NCI-H146 (cell line): ENCODE measurements at places on chromosomes 6 and 20.

DNA sequence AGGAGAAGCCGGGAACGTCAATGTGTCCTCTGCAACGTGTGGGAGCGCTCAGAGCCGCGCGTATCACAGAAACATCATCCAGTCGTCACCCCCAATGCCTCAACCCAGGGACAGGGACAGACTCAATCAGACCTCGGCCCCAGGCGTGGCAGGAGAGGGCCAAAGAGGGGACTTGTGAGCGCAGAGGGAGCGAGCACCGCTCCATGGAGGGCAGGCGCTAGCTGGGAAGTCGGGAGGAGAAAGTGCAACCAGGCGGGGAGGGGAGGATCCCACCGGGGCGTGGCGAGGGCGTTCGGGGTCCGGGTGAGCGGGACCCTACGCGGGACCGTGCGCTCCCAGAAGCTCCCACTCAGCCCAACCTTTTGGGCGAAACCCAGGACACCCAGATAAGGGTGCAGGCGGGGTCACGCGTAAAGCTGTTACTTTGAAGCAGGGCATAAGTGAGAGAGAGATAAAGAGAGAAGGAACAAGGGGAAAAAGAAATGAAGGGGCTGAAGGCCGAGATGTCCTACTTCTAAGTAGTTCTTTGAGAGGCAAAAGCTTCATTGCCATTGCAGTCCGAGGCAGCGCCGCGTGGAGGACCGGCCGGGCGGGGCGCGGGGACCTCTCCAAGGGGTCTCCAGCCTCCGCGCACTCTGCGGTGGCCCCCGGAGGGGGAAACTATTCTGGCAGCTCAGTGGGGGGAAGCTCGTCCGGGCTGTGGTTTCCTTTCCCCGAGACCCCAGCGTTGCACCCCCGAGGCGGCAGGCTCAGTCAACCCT, 862 bp upstream of the SOBP start:
- DNase-seq, result peak; percentile 65

- no peak for DNase-seq
Measured at GRCh38 chr6:88910922-88911778, 52.3 kb downstream of the RNGTT start.

DNA sequence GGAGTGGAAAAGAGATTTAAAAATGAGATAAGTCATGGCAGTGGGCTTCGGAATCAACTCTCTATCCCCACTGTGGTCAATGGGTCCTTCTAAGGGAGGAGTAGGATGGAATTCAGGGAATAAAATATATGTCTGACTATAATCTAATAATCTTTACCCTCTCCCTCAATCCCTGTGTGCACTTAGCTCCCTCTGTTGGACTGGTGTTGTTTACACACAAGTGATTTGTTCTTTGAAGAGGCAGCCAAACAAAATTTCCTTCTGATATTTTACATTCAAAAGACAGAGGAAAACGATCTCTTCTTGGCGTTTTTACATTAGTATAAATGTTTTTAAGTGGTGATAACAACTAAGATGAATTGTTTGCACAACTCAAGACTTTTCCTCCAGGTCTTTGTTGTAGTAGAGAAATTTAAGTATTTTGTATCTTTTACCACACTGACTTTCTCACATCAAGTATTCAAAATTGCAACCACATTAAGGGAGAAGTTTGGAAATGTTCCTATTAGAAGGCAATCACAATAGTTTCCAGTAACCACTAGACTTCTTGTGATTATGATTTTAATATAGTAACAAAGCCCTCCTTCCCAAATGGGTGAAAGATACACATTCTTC, 317.8 kb downstream of the CENPW start:
- DNase-seq, result peak; percentile 32

DNA sequence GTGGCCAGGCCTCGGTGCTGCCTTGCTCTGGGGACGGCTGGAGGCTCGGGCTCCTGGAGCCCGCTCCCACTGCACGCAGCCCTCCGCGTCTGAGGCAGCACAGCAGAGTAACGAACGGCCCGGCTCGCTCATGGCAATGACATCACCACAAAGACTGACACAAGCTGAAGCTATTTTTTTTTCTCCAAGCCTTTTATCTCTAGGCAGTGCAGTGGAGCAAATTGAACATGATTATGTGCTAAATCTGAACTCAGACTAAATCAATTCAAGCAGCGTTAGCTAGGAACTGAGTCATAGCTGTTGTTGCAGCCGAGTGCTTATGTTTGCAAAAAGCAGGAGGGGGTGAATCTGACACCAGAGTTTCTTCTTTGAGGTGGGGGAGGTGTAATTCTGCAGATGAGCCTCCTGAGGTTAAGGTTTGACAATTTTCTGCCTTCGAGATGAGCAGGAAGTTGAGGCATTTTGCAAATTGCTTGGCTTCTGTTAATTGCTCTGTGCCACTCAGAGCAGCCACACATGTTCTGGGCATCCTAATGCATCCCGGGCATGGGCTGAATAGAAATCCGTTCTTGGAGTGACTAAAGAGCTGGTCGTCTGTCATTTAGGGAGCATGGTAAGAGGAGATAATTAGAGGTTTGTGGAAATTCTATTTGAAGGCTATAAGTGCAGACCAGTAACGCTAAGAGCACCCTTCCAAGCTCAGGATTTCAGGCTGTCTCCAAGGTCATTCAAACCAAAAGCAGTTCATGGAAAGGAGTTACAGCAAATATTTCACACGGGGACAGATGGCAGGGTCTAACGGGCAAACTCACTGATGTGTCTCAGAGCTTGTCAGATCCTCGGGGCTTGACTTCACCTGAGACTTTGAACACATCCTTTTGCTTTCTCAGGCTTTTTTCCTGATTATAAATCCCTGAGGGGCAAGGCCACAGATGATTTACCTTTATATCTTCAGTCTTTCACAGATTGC, 155.1 kb upstream of the ENPP5 start:
- no peak for DNase-seq

- peak; percentile 83 for DNase-seq
Measured at GRCh38 chr20:53413186-53413631, 180.4 kb downstream of the ZNF217 start.

GRCh38 chr20:23349338-23350195, 1.0 kb upstream of the NXT1 start:
- peak; percentile 86 for DNase-seq

GRCh38 chr20:9616455-9616805, 102.0 kb downstream of the LAMP5 start:
- DNase-seq, result no peak

- DNase-seq, result peak; percentile 51
Measured at GRCh38 chr6:18601516-18602020, 214.4 kb downstream of the RNF144B start.

- no peak for DNase-seq
Measured at GRCh38 chr6:40762981-40763380, 175.8 kb upstream of the LRFN2 start.

DNA sequence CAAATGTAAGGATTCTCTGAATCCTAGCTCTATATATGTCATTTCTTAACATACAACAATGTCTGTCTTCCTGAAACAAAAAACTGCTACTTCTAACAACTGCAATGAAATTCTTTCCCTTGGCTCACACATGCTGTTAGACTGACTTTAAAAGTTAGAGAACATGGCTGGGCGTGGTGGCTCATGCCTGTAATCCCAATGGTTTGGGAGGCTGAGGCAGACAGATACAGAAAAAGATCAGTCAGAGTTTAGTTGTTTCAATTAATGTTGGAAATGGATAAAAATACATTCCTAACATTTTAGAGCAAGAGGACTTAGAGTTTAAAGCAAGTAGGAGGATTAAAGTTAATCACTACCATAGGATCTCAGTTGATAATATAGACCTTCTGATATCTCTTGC, 28.7 kb upstream of the KIAA1586 start:
- DNase-seq, result no peak

DNA sequence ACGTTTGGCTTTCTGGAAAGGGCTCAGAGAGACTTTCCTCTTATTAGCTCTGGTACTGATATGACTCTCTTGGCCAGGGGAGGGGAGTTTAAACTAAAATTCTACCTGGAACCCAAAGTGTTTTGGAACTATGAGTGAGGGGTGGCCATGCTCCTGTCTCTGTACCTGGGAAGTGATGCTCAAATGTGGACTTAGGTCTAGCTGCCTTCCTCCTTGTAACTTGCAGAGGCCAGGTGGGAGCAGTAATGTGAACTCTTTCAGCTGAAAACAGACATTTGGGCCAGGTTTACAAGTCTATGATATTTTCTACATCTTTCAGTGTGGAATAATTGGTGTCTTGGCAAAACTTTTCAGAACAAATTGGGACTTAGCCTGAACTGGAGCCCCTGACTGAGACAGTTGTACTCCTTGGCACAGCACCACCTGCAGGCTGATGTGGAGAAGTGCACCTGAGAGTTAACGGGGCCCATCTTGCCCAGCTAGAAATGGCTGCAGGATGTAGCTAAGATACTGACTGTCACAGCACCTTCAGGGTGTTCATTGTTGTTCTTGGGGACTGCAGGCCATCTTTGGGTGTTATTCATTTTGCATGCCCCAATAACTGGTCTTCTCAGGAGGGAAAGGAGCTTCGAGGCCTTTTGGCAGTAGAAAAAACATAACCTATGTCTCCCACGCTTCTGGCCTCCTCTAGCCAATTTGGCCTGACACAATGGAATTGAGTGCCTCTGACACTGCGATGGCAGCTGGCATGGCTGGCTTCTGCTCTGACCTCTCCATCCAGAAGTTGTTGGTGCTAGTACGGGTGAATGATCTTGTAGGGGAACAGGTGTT, 37.1 kb downstream of the CD109 start:
- peak; percentile 34 for DNase-seq

DNA sequence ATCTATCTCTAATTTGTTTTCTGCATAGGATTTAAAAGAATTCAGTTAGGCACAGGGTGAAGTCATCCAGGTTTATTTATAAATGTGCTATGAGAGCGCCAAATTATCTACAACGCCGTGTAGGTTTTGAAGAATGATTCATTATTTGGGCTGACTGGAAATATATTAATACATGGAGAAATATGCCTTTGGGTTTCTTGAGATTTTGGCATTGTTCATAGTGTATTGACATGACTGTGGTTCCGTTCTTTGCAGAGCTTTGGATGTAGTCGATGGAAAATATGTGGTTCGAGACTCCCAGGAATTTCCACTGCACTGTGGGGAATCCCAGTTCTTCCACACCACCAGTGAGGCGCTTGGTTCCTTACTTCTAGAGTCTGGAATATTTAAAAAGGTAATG, 90.9 kb downstream of the CRYBG1 start:
- DNase-seq, result no peak

GRCh38 chr6:2807342-2808090, 34.1 kb downstream of the SERPINB1 start:
- DNase-seq, result no peak

GRCh38 chr6:20044883-20045282, 167.4 kb downstream of the MBOAT1 start:
- DNase-seq, result no peak

DNA sequence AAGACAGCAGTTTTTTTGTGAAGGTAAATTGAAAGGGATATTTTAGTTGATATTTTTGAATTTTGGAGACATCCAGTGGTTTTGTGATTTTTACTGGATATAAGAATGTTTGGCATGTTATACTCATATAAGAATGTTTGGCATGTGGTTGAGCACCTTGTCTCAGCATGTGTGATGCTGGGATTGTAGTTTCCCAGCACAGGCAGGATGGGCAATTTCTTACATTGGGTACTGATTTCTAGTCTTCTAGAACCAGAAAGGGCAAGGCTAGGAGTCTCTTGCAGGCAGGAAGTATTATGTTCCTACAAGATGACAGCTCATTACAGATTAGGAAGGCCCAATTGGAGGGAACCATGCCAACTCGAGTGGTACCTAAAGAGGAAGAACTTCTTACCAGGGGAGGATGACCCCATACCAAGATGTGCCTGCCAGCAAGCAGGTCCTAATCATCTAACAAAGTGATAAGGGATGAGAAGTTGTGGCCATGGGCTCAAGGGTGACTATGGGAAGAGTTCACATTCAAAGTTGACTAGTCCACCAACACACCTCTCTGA, 377.8 kb downstream of the UTRN start:
- DNase-seq, result peak; percentile 11

DNA sequence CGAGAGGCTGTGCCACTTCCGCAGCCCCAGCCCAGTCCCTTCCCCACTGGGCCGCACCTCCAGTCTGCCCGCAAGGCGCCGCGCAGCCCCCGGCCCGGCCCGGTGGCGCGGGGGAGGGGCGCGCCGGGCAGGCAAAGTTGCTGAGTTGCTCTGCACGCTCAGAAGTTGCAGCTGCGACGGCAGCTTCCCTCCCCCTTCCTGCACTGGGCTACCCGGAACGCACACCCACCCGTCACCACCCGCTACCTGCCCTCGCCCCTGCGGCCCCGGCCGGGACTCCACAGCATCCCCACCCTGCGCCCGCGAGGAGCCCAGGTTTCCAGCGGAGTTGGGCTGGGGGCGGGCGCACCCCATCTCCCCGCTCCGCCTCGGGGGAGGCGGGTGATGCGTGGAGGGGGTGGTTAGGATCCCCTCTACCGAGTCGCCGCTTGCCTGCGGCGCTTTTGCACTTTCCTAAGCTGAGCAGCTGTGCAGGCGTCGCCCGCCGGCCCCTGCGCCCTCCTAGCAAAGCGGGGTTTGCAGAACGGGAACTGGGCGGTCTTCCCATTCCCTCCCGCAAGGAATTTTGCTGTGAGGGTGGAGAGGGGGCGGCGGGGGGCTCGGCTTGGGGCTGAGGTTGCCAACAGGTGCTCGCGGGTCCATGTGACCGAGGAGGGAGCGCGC, 55.9 kb upstream of the RREB1 start:
- peak; percentile 79 for DNase-seq

DNA sequence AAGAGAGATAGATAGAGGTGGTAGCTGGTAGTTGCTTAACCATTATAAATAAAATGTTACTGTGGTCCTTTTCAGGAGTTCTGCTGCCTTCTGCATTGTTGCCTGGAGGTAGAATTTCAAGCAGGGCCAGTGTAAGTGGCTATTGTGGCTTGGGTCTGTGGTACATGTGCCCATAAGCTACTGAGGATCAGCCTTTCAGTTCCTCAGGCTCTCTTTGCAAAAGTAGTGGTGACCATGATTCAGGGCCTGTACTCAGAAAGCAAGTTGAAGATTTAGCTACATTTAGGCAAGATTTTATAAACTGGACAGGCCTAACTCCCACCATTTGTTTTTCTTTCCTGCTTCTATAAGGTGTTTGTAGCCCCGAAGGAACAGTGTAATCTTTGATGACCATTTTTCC, 199.0 kb downstream of the PDE7B start:
- DNase-seq, result no peak

DNA sequence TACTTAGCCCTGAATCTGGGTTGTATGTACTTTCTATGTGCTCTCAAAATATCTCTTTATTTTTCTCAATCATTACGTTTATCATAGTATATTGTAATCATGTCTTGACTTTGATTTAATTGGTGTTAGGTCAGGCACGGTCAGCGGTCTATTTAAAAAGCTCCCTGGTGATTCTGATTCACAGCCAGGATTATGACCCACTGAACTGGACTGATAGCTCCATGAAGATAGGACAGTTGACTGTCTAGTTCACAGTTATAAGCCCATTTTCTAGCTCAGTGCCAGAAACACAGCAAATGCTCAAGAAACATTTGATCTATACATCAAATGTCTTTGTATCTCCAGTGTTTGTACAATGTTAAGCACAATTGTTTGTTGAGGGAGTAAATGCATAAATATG, 111.5 kb upstream of the CCN2 start:
- DNase-seq, result peak; percentile 30

GRCh38 chr20:57161478-57162361, 104.7 kb downstream of the BMP7 start:
- no peak for DNase-seq
